ENCODE measurements at places on chromosomes 16 and 17. TPM values are rescaled to one million over a fixed set of nuclear protein-coding genes. Genes with fewer than 3 reads are reported as not detected.

The ACSM5 gene
- total RNA-seq = 4.8 TPM

The AANAT gene
- not detected for total RNA-seq

The SEC14L5 gene
- 1.3 TPM for total RNA-seq

The CACNG1 gene
- not detected for total RNA-seq

The LPO gene
- 0.77 TPM for total RNA-seq

The PLSCR3 gene
- total RNA-seq = 16.9 TPM

The CALB2 gene
- 0.85 TPM for total RNA-seq

The STAT5A gene
- total RNA-seq = 80.8 TPM

Data from gastroesophageal sphincter (tissue), 4 donors.